Activated effector memory CD4-positive, alpha-beta T cell treated with anti-CD3 and anti-CD28 coated beads, Interleukin-2, amount 50 U/mL, for 16 hours (primary cell): ENCODE measurements at places on chromosomes 5 and 9.

DNA sequence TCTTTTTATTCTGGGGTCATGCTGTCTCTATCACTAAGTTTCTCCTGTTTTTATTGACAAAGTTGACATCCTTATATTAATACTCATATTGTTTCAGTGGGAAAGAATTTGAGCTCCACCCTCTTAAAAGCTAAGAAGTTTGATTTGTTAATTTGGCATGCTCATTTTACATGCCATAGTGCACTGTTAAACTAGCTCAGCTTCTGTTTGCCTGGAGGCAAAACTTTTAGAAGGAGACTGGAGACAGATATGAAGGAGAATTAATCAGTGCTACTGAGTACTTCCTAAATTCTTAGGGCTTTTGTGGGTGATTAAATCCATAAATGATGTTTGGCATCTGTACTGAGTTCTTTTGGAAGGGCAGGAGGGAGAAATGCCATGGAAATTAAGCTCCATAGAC lies 138.9 kb downstream of the NTRK2 start:
- DNase-seq = no peak

GRCh38 chr9:132008184-132008803 lies 71.4 kb downstream of the MED27 start:
- DNase-seq = no peak

GRCh38 chr9:94944626-94945025 lies 218.1 kb downstream of the AOPEP start:
- DNase-seq = no peak

DNA sequence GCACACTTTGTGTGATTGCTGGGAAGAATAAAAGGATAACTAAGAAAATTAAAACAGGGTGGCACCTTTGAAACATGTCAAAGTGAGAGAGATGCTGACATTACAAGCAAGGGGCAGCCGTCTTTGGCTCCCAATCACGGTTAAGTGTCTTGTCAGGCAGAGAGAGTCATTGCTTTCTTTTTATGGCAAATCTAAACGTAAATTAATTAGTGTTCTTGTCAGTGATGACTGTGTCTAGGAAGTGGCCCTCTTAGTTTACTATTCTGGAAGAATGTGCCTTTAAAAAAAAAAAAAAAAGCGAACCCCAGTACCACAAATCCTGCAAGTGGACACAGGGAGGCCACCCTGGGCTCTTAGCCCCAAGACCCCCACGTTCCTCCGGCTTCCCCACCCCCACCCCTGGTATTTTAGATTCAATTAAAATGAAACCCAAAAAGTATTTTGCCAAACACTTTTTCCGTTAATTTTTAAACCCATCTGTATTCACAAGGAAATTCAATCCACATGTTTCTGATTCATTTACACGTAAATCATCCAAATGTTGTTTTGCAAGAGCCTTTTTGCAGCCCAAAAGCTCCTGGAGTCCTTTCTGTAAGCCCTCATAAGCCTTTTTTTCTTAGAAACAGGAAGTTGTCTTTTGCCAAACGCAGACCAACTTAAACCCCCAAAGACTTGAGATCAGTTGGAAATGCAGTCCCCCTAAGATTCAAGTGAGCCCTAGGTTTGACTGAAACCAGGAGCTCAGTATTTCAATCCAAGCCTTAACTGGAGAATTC lies 399.3 kb downstream of the EBF1 start:
- no peak for DNase-seq

GRCh38 chr5:6396836-6397535 lies 18.6 kb upstream of the MED10 start:
- peak; percentile 55 for DNase-seq
